CD4-positive, alpha-beta T cell treated with Interleukin-2 at 100 ng/mL for 4 hours (primary cell): ENCODE measurements at places on chromosomes 2 and 18.

- no peak for DNase-seq
Observed at GRCh38 chr18:58887613-58887963, 22.9 kb downstream of the ZNF532 start.

DNA sequence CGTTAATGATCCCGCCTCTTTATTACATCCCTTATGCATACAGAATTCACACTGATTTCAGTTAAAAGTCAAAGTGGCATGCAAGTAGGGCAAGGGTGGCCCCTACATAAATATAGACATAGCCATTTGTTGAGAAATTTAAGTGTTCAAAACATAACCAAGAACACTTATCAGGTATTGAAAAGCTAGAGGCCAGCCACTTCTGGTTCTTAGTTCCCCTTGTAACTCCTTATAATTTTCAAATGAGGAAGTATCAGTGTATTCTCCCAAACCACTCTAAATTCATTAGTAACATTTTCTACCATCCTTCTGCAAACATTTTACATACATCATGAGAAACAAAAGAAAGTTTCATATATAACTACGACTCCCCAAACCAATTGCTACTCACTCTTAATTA lies 5.8 kb upstream of the ARL5A start:
- DNase-seq: no peak

DNA sequence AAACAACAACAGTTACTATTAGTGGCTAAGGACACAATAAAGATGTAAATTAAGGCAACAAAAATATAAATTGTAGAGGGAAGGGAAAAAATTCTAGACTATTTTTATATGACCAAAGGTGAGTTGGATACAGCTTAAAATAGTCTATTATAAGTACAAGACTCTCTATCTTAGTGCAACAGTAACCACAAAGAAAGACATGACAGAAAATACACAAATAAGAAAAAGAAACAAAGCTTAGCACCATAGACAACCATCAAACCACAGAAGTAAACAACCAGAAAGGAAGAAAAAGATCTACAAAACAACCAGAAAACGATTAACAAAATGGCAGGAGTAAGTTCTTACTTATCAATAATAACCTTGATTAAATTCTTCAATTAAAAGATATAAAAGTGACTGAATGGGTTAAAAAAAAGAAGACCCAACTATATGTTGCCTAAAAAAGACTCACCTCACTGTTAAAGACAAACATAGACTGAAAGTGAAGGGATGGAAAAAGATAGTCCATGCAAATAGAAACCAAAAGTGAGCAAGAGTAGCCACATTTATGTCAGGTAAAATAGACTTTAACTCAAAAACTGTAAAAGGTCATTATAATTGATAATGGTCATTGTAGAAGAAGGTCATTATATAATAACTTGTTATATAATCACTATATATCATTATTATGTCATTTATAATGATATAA lies 62.5 kb downstream of the USP40 start:
- no peak for DNase-seq

DNA sequence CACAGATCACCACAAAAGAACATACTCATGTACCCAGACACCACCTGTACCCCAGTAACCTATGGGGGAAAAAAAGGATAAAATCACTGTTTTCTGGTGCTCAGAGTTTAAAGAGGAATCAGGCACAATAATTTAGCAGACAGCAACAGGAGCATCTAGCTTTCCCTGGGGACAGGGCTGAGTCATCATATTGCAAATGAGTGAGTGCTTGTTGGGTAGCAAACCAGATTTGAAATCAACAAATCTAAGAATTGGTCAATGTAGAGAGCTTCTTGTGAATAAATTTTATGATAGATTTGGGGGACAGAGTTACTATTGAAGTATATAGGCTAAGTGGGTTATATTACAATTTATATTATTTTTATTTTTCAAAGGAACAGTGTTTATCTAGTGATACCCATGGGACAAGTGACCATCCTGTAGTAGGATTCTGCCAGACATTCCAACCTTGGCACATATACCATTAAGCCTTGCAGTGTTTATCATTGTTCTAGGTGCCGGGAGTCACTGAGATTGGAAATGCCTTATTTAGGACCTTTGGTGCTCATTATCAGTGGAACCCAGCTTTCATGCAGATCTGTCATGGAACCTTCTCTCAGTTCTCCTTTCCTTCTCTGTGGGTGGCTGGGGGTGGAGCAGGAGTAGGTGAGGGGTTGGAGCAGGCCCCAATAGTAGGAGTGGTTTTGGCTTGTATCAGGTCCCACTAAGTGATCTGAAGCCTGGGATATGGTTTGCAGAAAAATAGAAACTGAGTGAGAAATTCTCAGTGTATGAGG lies 117.2 kb downstream of the CERS6 start:
- no peak for DNase-seq

GRCh38 chr2:176111309-176111663 lies 4.2 kb downstream of the HOXD11 start:
- DNase-seq: no peak

GRCh38 chr2:111884592-111884964 lies 585 bp upstream of the ANAPC1 start:
- DNase-seq: no peak

GRCh38 chr2:27870724-27871123 lies 19.5 kb downstream of the RBKS start:
- DNase-seq: no peak

GRCh38 chr2:16256601-16257321 lies 316.4 kb downstream of the MYCN start:
- DNase-seq: no peak
